ENCODE measurements at places on chromosomes 13 and 19.
A peak's percentile ranks its signal among the peaks of the same experiment; 100 is the strongest.

DNA sequence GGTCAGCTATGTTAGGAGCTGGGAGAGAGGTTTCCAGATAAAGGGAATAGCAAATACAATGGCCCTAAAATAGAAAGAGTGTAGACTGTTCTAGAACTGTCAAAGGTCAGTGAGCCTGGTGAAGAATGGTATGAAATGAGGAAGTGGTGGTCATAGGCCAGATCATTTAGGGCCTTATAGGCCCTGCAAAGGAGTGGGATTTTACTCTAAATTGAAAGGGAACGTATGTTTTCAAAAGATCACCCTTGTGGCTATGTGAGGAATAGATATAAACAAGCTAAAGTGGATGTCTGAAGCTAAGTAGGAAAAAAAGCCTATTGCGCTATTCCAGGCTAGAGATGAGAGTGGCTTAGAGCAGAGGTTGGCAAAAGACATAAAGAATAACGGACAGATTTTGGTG is 70.7 kb upstream of the TDRD3 start:
- DNase-seq: no peak

GRCh38 chr19:47729799-47730520 is 15.4 kb upstream of the NOP53 start:
- DNase-seq: peak; percentile 60

GRCh38 chr13:26787961-26788360 is 27.4 kb upstream of the GPR12 start:
- DNase-seq: no peak

GRCh38 chr13:101481421-101481820 is 28.9 kb downstream of the ITGBL1 start:
- no peak for DNase-seq

- DNase-seq: no peak
These were observed 395.6 kb downstream of the KLF12 start for GRCh38 chr13:73738626-73739025.

- DNase-seq: peak; percentile 54
These were observed 367 bp downstream of the MFSD12 start for GRCh38 chr19:3556978-3557460.

GRCh38 chr19:1258707-1259205 is 10.4 kb downstream of the MIDN start:
- DNase-seq: no peak

DNA sequence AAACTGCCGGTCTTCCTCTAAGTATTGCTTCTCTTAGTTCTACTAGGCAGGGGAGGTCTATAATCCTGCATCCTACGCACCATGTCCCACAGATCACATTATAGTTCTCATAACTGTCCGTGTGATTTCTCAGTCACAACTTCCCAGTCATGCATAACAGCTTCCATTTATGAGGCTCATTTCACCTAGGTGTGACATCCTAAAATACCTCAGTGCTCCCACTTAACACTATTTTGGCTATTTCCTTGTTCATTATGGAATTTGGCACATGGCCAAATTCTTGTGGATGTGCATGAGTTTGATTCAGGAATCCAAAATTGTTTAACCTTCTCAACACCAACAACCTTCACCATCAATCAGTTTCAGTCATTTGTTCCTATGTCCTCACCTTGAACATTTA is 989.9 kb downstream of the OLFM4 start:
- DNase-seq: no peak

DNA sequence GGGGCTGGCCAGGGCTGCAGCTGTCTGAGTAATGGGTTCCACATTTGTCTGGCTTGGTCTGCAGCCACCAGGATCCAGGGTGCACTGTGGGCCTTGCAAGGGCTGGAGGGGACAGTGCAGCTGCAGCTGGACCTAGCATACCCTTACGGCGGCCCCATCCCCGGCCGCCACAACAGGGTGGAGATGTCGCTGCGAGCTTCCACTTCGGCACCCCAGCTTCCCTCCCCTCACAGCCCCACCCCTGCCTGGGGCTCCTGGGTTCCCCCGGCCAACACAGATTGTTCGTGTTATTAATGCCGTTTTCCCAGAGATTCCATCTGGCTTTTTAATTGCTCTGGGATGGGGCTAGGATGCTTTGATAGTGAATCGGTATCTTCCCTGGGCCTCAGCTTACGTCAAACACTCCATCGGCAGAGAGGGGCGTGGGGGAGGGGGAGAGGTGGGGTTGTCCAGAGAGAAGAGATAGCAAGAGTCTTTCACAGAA is 5.8 kb downstream of the CEBPA start:
- no peak for DNase-seq

DNA sequence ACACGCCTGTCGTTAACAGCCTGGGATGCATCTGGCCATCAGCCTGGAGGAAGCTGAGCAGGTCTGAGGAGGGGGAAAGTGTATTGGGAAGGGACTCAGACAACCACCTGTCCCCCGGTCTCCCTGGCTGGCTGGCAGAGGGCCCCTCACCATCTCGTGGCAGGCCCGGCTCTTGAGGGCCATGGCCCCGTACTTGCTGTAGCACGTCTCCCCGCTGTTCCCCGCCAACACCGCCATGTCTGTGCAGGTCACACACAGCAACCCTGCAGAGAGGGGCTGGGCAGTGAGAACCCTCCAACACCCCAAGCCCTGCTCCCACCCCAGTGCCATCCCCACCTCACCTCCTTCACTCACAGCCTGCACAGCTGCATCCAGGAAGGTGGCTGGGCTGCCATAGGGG is 4.0 kb downstream of the TRMT1 start:
- DNase-seq: no peak

GRCh38 chr13:26557051-26557392 is 461 bp upstream of the WASF3 start:
- DNase-seq: no peak

DNA sequence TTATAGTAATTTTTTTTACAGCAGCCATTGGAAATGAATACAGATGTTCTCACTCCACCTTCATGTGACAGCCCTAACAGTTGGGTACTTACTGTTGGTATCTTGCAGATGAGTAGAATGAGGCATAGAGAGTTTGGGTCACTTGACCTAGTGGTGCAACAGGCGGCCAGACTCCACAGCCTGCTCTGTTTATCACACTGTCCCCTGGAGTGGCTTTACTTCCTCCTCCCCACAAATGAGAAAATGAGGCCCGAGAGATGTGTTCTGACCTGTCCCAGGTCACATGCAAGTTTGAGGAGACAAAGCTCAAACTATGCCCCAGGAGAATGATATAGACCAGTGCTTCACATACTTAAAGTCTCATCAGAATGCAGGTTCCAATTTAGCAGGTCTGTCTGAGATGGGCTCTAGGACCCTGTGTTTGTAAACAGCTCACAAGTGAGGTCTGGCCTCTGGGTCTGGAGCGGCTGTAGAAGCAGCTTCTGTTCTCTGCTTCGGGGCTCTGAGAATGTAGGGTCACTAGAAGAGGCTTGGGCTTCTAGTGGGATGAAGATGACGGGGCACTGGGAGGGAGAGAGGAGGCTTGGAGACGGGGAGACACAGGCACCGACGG is 37.4 kb upstream of the RCBTB2 start:
- no peak for DNase-seq

DNA sequence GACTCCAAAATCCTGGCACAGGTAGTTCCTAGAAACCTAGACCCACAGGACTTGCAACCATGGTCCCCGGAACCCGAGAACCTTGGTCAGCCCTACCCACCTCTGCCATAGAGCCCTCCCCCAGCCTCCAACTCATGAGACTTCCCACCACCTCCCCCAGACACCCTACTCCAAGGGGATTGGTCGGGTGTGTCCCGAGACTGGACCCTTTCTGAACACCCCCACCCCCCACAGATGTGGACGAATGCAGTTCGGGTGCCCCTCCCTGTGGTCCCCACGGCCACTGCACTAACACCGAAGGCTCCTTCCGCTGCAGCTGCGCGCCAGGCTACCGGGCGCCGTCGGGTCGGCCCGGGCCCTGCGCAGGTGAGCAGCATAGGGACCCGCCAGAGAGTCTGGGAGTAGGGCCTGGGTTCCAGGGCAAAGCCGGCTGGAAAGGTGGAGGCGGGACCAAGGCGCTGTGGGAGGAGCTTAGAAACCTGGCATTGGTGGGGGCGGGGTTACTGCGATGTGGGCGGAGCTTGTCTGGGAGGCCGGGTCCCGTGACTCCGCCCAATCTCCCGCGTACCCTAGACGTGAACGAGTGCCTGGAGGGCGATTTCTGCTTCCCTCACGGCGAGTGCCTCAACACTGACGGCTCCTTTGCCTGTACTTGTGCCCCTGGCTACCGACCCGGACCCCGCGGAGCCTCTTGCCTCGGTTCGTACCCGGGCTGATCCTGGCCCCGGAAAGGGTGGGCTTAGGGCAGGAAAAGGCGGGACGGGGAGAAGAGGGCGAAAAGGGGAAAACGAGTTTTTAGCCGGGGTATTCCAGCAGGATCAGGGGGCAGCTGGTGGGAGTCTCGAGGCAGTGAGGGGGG is 11.9 kb downstream of the LTBP4 start:
- DNase-seq: peak; percentile 80

DNA sequence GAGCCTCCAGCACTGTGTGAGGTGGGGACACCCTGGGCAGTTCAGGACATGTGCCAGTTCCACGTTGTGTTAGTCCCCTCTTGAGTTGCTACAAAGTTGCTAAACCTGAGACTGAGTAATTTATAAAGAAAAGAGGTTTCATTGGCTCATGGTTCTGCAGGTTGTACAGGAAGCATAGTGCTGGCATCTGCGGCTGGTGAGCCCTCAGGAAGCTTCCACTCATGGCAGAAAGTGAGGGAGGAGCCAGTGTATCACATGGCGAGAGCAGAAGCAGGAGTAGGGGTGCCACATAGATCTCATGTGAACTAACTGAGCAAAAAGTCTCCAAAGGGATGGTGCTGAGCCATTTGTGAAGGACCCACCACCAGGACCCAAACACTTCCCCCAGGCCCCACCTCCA is 33.2 kb downstream of the TRPM4 start:
- no peak for DNase-seq

DNA sequence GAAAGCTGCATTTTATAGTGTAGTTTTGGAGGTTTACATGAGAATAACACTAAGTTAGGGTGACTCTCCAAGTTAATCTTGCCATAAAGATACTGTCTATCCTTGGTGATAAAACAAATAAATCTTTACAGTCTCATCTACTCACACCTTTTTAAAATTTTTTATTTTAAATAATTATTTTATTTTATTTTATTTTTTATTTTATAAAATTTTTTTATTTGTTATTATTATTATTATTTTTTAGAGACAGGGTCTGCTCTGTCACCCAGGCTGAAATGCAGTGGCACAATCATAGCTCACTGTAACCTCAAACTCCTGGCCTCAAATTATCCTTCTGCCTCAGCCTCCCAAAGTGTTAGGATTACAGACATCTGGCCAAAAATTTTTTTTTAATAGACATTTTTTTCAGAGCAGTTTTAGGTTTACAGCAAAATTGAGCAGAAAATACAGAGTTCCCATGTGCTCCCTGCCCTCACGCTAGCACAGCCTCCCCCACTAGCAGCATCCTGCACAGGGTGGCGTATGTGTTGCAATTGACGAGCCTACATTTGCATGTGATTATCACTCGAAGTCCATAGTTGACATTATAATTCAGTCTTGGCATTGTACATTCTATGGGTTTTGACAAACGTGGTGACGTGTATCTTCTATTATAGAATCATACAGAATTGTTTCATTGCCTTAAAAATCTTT is 41.0 kb downstream of the RASL11A start:
- no peak for DNase-seq

- no peak for DNase-seq
These were observed 11.4 kb downstream of the LYPD3 start for GRCh38 chr19:43454031-43454430.

DNA sequence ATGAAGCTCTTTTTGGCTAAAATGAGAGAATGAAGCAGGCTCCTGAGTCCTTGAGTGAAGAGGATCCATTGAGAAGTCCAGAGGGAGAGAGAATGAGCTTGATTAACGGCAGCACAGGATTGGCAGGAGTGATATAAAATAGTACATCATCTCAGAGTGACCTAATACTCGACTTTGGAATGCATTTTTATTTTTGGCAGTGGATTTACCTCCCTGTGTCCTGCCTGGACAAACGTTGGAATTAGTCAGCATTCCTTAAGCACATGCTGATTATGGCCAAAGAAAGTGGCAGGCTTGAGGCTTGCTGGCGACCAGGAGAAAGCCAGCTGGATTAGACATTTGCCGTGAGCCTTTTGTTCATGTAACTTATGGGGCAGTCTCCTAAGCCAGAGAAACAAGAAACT is 22.9 kb downstream of the LRCH1 start:
- DNase-seq: no peak

DNA sequence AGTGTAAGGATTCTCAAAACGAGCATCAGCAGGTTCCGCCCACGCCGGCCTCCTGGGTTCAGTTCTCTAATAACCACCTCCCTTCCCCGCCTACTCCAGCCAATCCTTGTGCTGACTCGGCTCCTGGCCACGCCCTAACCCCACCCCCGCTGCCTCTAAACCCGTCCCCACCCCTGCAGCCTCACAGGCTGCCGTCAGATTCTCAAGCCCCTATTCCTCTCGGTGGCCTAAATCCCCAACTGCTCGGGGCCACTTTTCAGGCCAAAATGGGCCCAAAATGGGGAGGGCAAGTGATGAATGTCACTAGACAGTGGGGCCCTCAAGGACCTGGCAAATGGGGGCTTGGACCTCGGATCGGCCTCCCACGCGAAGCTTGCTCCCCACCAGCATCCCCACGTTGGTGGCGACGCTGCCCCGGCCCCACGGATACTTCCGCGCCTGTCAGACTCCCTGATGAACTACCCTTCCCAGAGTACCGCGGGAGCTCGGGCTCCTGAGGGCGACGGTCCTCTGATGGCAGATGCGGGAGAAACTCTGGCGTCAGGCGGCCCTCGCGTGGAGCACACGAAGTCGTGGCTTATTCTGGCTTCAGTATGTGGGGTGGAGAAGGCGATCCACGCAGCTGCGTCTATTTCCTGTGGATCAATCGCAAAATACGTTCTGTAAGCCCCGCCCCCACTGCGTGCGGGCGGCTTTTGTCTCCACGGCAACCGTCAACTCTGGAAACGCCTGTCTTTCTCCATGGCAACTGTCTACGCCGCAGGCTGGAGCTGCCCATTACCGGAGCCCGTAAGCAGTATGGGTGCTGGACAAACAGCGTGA is 24.8 kb downstream of the ZNF473 start:
- peak; percentile 66 for DNase-seq

GRCh38 chr13:52345631-52346251 is 60.2 kb downstream of the THSD1 start:
- no peak for DNase-seq

GRCh38 chr19:46674416-46675178 is 13.6 kb upstream of the DACT3 start:
- DNase-seq: peak; percentile 5

DNA sequence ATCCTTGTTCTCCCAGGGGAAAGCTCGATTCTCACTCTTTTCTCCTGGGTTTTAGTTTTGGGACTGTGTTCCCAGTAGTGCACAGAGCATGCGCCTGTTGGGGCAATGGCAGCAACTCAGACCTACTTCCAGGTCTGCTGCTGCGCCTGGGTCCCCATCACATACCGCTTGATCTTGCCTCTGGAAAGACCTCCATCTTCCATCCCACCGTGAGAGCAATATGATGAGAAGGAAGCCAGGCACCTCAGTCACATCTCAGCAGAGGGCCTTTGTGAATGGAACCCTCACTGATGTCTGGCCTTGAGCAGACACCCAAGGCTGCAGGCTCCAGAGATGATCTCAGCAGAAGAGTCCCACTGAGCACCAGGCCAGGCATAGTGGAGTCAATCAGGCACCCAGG is 176.8 kb upstream of the ZNF507 start:
- no peak for DNase-seq

All from activated CD4-positive, alpha-beta T cell treated with anti-CD3 and anti-CD28 coated beads, Interleukin-10, Interleukin-2, amounts not matched to agents 100 ng/mL and 50 ng/mL, durations not matched to agents 16 hours and 8 hours (primary cell).